ENCODE measurements at places on chromosomes 3 and 15. TPM values are rescaled to one million over a fixed set of nuclear protein-coding genes. Genes with fewer than 3 reads are reported as not detected.

GASK1A gene
- total RNA-seq, result 80.1 TPM

SLC12A1 gene
- total RNA-seq, result not detected

DNA sequence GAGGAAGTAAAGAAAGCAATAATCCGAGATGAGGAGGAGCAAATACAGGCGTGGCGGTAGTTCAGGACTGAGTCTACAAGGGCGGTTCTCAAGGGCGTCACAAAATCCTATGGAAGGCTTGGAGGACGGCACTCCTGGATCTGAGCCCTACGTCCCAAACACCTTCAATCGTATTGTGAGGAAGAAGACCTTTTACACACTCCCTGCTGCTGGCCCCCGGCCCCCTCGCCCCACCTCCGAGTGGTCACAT is 747 bp downstream of the PLD1 start:
- DNase-seq, result no peak

DNA sequence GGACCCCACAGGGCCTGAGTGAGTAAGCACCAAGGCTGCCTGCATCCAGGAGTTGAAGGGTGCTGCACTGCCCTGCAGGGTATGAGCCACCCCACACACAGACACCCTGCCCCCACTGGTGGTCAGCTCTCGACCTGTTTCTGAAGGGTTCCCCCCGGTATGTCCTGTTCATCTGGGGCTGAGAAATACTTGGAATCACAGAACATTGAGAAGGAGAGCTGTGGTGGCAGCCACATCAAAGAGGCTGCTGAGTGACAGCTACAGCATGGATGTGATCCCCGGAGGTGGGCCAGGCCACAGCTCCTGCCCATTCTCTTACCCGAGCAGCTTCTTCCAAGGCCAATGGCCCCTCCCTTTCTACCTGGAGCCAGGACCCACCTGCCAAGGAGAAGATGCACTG is 66.4 kb upstream of the PLXNA1 start:
- DNase-seq, result peak; percentile 54
